Tibial nerve (tissue), 4 donors: ENCODE measurements at places on chromosomes 7 and 10.

GRCh38 chr7:76173566-76174205, 28.0 kb upstream of the SRRM3 start:
- no peak for DNase-seq

- DNase-seq: no peak
Measured at GRCh38 chr10:11242443-11243387, 225.0 kb downstream of the CELF2 start.

DNA sequence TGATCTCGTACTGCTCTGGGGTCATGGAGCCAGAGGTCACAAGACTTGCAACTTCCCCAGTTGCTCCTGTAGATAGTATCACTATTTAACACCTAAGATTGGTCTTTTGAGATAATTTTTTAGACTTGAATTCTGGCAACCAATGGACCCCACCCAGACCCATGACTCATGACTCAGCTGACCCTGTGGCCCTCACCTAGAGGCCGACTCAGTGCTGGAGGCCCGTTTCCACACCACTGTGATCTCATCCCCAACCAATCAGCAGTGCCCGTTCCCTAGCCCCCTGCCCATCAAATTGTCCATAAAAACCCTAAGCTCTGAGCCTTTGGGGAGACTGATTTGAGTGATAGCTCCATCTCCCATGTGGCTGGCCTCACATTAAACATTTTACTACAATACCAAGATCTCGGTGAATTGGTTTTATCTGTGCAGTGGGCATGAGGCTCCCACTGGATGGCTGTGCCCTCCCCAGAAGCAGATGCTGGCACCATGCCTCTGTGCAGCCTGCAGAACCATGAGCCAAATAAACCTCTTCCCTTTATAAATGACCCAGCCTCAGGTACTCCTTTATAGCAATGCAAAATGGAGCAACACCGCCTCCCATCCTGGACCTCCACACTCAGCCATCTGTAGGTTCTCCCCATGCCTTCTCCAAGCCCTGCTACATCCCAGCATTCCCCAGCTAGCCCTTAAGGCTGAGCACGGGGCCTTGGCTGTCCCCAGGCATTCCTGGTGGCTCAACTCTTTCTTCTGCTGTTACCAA, 98.8 kb downstream of the PRKAG2 start:
- DNase-seq: no peak

- no peak for DNase-seq
Measured at GRCh38 chr7:9204571-9204970, 771.2 kb downstream of the NXPH1 start.

GRCh38 chr7:141464551-141464950, 86.7 kb upstream of the AGK start:
- DNase-seq: no peak

DNA sequence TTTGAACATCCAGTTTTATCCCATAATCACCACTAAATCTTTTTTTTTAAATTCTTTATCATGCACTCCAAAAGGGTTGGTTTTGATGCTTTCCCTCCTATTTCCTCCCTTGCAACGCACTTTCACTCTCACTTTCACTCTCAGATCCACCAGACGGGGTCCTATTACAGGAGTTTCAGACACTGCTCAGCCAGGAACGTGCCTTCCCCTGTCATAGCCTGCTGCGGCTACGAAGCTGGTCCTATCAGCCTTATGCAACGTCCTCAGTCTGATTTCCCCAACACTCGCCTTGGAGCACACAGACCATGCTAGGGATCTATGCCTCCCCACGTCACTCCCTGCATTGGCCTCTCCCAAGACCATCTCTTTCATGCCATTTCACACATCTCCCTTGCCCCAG, 23.4 kb downstream of the ZPBP start:
- no peak for DNase-seq

- DNase-seq: no peak
Measured at GRCh38 chr10:50362547-50363125, 111.3 kb upstream of the ASAH2 start.

DNA sequence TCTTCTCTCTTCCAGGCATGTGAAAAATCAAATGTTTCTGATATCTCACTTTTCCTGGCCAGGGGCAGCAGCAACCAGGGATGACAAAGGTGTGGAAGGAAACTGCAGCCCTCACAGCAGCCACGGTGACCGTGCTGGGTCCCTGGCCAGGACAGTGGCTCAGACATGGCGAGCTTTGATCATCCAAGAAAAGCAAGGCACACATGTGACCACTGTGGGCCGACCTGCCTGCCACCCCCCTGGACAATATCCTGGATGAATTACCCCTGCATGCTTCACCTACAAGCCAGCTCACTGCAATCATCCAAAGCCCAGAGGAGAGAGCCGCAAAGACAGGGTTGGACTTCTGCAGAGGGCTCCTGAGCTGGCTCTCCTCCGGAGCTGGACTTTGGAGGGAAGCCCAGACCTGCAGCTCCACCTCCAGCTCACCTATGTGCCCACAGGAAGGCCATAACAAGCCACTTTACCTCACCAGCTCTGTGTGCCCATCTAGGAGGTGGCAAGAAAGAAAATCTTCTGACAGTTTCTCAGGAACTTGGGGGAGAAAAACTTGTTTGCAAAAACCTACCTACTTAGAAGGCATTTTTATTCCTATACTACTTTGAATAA, 2.7 kb downstream of the CHST15 start:
- DNase-seq: no peak

GRCh38 chr10:32103721-32104120, 47.5 kb upstream of the KIF5B start:
- DNase-seq: no peak

DNA sequence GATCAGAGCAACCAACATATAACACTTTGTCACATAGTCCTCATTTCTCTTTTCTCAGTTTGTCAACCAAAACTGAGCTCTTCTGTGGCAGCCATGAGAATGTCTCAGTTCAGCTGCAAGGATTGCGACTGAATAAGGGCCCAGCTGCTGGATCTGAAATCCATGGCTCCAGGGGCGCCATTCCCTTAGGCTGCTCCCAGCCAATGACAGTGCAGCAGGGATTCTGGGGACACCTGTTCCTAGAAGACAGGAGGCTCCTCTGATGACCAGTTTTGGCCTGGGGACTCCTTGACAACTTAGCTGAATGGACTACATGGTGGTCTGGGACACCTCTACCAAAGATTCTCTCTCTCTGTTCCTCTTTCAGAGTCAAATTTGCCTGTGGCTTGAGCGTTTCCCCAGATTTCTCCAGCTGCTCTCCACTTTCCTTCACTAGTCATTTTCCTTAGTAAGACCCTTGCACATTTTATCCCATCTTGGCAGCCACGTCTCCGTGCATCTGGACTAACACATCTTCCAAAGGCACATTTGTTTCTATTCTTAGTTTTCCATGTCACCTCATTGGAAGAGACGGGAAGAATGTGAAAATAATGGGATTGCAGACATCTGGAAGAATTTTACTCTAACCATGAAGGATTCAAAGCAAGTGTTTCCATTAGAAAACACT, 28.1 kb upstream of the KIF5B start:
- no peak for DNase-seq

- no peak for DNase-seq
Measured at GRCh38 chr7:49522111-49522510, 251.3 kb upstream of the VWC2 start.

DNA sequence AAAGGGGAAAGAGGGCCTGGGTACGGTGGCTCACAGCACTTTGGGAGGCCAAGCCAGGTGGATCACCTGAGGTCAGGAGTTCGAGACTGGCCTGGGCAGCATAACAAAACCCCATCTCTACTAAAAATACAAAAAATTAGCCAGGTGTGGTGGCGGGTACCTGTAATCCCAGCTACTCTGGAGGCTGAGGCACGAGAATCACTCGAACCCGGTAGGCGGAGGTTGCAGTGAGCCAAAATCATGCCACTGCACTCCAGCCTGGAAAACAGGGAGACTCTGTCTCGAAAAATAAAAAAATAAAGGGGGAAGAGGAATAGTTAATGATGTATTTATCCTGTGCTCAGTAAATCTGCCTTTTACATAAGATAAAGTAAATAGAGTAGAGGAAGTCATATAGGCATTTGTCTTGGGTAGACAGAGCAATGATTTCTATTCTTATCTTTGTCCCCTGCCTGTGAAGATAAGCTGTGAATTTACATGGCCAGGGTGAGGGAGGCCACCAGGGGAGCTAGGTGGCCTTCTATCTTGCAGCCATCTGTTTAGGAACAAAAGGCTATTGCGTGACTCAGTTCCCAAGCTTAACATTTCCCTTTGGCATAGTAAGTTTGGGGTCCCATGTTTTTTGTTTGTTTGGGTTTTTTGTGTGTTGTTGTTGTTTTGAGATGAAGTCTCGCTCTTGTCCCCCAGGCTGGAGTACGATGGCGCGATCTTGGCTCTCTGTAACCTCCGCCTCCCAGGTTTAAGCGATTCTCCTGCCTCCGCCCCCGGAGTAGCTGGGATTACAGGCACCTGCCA, 73.2 kb upstream of the GTF2I start:
- no peak for DNase-seq

- no peak for DNase-seq
Measured at GRCh38 chr7:128446306-128446705, 9.4 kb upstream of the HILPDA start.

- no peak for DNase-seq
Measured at GRCh38 chr7:70638158-70639107, 493.5 kb upstream of the GALNT17 start.

DNA sequence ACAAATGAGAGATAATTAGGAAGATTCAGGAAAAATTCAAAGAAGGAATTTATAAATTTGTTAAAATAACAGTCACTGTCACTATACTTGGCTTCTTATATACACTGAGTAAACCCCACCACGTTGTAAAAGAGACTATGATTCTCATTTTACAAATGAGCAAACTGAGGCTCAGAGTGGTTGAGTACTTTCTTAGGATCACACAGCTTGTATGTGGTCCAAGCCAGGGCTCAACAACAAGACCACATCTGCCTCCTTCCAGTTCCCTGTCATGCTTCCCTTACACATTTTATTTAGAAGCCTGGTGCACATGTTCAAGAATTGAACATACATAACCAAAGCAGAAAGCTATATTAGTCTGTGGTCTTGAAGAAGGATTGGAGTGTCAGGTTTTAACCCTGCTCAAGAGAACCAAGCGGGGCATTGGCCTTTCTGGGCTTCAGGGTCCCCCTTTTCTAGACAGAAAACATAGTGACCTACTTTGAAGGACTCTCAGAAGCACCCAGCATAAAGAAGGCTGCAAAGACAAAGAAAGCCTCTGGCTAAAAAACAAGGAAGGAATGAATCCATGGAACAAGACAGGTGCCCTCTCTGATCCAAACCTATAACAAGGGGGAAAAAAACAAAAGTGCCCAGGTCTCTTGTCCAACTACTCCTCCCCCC, 846 bp downstream of the MRLN start:
- no peak for DNase-seq

DNA sequence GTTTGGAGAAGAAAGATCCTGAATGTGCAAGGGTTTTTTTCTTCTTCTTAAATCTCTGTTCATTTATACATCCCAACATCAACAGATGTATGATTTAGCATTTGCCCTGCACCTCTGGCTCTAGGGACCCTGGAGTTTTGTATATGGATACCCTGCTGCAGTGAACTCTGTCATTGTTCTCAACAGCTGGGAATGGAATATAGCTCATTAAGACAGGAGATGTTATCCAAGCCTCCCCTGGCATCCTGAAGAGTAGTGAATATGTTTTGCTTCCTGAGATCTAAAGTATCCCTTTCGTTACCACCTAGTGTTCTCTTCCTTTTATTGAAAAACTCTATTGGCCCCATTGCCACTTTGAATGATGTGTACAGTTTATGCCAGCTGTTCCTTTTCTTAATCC, 275.9 kb downstream of the EXOC4 start:
- no peak for DNase-seq

GRCh38 chr10:17507538-17507937, 53.1 kb upstream of the ST8SIA6 start:
- no peak for DNase-seq

DNA sequence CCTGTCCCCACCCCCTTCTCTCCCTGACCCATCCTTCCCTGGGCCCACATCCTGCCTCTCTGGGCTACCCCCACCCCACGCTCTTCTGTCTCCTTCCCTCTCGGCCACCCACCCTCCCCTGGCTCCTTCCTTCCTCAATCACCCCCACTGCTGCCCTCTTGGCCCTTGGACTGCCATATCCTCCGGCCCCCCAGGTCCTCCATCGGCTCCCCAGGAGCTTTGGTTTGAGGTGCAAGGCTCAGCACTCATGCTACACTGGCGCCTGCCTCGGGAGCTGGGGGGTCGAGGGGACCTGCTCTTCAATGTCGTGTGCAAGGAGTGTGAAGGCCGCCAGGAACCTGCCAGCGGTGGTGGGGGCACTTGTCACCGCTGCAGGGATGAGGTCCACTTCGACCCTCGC, 10.9 kb downstream of the EPHB6 start:
- DNase-seq: no peak

DNA sequence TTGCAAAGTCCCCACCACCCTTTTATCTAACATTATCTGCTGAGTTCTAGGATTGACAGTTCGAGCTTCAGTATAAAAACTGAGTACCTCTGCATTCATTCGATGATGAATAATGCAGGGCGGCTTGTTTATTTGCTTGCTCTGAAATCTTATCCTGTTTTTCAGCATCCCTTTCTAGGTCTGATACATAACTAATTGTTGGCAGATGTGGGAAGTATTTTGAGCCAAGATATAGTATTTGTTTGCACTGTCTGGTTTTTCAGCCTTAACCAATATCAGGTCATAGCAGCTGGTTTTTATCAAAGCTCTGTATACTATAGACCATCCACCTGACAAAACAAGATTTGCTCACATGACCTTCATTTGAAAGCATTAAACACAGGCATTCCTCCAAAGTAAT, 161.4 kb downstream of the TFEC start:
- no peak for DNase-seq

GRCh38 chr7:102322202-102322715, 34.0 kb downstream of the SPDYE6 start:
- peak; percentile 3 for DNase-seq

- no peak for DNase-seq
Measured at GRCh38 chr7:79084423-79084822, 369.0 kb downstream of the MAGI2 start.

DNA sequence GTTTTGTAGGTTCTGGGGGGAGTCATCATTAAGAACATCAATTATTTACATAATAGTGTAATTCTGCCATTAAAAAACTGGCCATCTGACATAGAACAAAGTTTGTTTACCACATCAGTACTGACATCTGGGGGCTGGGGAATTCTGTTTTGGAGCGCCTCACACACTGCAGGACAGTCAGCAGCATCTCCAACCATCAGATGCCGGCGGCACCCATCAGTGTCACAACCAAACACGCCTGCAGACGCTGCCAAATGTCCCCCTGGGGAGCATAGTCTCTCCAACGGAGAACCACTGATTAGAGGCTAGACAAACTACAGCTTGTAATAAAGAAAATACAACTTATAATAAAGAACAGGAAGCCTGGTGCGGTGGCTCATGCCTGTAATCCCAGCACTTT, 26.0 kb downstream of the GNA12 start:
- no peak for DNase-seq

DNA sequence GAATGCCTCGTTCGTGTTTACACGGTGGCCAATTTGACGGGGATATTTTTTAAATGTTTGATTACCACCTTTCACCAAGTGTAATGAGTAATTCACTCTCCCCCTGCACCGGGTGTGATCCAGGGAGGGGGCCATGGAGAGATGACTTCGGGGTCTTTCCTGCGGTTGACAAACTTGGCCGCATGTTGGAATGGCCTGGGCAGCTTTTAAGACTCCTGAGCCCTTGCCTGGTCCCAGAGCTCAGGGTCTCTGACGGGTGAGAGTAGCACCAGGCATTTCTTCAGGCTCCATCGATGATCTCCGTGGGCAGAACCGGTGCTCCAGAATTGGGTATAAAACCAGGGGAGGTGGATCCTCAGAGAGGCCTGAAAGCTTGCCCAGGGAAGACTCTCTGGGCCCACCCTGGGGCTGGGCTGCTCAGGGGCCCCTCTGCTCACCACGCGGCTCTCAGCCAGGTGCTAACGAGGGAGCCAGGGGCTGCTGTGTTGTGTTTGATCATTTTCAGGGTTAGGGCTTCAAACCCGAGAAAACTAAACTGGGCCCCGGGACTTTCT, 882 bp downstream of the ZNF282 start:
- DNase-seq: no peak
